Stimulated activated naive CD8-positive, alpha-beta T cell treated with anti-CD3 and anti-CD28 coated beads, Interleukin-15, Interleukin-2, amounts not matched to agents 100 U/mL and 50 U/mL, for 24 hours (primary cell): ENCODE measurements at places on chromosomes 6 and 20.

GRCh38 chr6:87875781-87876180, 171.9 kb upstream of the SPACA1 start:
- no peak for DNase-seq

DNA sequence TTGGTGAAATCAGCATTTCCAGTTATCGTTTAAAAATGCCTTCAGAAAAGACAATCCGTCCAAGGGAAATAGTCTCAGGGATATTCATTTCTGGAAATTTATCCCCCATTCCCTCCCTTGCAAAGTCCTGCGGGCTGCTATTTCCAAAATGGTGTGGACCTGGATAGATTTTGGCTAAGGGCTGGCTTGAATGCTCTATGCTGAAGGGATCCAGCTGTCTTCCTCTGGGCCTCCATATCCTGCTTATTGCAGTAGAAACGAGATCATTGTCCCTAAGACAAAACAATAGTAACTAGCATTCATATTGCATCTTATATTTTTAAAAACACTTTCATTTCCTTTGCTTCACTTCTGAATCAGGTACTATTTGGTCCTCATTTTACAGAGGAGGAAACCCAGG, 129.9 kb downstream of the ANKRD60 start:
- DNase-seq = no peak

GRCh38 chr6:92044312-92044711, 1375.0 kb downstream of the EPHA7 start:
- DNase-seq = no peak

- no peak for DNase-seq
Observed at GRCh38 chr6:53641348-53641747, 24.2 kb downstream of the KLHL31 start.

GRCh38 chr20:46132705-46133120, 14.6 kb downstream of the CD40 start:
- peak; percentile 79 for DNase-seq

GRCh38 chr20:40687384-40688128, 1.5 kb downstream of the MAFB start:
- peak; percentile 12 for DNase-seq
